ENCODE measurements at places on chromosomes 1 and 21.

DNA sequence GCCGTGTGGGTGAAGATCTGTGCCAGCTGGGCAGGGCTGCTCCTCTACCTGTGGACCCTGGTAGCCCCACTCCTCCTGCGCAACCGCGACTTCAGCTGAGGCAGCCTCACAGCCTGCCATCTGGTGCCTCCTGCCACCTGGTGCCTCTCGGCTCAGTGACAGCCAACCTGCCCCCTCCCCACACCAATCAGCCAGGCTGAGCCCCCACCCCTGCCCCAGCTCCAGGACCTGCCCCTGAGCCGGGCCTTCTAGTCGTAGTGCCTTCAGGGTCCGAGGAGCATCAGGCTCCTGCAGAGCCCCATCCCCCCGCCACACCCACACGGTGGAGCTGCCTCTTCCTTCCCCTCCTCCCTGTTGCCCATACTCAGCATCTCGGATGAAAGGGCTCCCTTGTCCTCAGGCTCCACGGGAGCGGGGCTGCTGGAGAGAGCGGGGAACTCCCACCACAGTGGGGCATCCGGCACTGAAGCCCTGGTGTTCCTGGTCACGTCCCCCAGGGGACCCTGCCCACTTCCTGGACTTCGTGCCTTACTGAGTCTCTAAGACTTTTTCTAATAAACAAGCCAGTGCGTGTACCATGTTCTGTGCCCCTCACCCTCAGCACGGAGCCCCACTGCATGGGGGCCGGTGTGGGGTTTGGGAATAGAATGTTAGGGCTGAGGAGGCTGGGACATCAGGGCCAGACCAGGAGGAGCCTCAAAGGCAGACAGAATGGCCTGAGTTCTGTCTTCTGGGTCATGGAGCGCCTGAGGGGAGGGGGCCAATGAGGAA is 21.3 kb downstream of the SERINC2 start:
- no peak for DNase-seq

DNA sequence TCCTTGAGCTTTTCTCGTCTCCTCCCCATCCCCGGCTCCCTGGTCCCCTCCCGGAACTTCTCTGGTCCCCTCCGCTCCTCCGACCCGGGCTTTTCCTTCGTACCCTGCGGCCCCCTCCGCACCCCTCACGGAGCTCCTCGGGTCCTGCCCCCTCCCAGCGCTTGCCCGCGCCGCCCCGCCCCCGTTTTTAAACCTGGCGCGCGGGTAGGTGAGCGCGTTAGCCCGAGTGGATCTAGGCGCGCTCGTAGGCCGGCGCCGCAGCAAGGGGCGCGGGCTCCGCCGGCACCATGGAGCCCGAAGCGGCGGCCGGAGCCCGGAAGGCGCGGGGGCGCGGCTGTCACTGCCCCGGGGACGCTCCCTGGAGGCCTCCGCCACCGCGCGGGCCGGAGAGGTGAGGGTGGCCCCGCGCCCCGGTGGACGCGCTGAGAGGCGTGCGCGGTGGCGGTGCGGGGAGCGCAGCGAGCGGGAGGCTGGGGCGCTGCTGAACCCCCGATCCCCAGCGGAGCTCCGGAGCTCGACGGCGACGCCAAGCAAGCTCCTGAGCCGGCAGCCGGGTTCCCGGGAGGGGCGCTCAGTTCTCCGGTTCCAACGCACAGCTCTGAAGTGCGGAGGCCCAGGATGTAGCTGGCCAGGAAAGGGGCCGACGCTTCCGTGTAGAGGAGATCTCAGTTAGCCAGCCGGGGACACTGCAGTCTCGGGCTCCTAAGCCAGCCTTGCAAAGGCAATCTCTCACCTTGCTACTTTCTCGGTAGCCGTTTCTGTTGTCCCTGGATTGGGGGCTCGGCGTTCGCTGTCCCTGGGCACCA is at the start of gene RIPPLY3:
Gene RIPPLY3 (plus strand): TSS at position 217 of the 806 bp plus-strand sequence. CDS start 71 bp downstream, at position 288.
- peak; percentile 28 for DNase-seq

GRCh38 chr1:92298213-92298572 is 594 bp downstream of the GLMN start:
- no peak for DNase-seq

GRCh38 chr21:29130270-29130969 is at the start of gene MAP3K7CL:
Gene MAP3K7CL, plus strand, starts transcription at chr21:29130644. Its CDS starts 2,701 bp downstream, at chr21:29133345.
- peak; percentile 100 for DNase-seq

- peak; percentile 87 for DNase-seq
Observed at GRCh38 chr1:160256396-160257046, 5.8 kb downstream of the DCAF8 start.

DNA sequence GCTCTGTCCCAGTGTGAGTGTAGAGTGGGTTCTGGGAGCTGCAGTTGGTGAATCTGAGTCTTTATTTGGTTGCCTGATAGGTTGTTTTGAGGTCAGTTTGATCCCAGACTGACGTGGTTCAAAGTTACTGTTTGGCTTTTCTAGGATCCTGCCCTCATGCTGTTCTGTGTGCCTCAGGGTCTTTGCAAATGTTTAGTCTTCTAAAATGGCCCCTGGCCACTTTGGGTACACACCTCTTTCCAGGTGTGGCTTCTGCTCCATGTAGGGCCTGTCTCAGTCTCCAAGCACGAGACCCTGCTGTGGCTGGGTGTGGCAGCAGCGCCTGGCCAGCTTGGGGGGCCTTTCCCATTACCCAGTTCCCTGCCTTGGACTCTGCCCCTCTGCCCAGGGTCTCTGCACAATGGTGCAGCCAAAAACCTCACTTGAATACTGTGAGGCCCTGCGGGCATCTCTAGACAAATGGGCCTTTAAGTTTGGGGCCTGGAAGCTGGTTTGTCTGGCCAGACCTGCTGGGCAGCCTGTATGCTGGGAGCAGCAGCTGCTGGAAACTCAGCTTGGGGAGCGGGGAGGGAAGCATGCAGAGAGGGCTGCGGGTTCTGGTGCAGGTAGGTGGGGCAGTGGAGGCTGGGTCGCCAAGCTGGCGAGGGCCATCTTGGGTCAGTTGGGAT is 5.6 kb downstream of the PTPRF start:
- no peak for DNase-seq

DNA sequence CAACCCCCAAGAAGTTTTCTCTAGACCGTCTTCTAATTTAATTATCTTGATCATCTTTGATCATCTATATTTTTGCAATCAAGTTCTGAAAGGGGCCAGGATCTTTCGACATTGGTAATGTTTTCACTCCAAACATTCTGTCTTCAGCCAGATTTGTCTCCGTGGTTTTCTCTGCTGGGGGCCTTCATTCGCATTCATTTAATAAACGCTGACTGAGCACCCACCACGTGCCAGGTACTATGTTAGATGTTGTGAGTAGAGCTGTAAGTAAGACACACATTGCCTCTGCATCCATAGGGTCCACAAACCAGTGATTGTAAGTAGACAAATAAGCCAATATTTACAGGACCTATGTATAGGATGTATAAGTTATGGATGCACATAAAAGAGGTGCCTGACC is 134.5 kb upstream of the MROH9 start:
- no peak for DNase-seq

GRCh38 chr21:21631961-21632360 is 633.8 kb downstream of the NCAM2 start:
- DNase-seq: no peak

DNA sequence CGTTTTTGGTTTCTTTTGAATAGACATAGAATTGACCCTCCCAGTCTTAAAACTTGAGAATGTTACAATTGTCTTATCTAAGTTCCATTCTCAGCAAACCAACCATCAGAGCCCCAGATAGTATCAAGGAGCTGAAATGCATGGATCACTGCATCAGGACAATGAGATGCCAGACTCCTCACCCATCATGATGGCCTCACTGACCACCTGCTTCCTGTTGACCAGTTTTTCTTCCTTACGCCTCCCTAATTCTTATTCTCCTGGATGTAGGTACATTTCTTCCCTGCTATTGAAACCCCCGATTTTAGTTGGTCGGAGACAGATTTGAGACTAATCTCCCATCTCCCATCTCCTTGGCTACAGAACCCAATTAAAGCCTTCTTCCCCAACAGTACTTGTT is 17.7 kb downstream of the MATN1 start:
- no peak for DNase-seq

DNA sequence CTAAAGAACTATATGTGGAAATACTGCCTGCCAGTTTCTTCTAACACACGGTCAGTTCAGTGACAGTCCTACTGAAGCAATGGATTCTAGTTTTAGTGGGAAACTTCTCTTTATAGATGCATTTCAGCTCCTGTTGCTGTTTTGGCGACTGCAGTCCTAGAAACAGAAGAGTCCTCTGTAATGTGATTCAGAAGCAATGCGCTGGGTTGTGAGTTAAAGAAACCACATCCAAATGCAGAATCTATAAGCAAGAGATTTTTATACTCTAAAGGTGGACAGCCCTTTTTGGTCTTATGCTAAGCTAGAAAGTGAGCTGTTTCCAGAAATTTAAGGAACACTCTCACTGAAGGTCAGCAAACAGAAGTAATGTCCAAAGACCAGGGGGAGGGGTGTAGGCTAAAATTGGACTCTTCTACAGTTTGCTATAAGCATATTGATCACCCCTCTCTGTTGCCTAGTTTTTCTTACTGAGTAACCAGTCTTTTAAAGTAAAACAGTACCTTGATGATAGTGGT is 30.8 kb downstream of the DUSP10 start:
- DNase-seq: no peak

DNA sequence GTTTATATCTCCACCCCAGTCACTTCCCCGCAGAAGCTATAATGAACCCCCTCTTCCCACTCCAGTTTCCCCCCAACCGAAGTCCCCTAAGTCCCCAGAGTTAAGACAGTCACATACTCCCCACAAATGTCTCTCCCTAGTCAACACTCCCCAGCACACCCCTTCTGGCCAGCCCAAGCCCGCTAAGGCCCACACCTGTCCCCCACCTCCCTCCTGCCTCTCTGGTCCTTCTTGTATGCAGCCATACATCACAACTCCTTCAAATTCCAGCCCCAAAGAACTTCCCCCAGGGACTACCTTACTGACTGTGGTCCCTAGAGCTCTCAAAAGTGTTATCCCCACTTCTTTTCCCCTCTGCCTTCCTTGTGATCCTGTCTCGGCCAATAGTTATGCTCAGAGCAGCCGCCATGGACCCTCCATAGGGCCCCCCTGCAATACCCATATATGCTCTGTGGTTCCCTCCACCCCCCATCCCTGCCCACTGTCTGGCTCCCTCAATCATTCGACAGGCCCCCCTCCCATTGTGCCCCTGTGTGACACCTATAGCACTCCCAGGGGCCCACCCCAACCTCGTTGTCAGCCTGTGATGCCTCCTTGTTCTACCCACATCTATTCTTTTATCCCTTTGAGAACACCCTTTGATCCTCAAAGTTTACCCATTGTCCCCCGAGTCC is 2.2 kb downstream of the NSUN4 start:
- no peak for DNase-seq

- peak; percentile 64 for DNase-seq
Observed at GRCh38 chr1:245313576-245313975, 158.8 kb downstream of the KIF26B start.

DNA sequence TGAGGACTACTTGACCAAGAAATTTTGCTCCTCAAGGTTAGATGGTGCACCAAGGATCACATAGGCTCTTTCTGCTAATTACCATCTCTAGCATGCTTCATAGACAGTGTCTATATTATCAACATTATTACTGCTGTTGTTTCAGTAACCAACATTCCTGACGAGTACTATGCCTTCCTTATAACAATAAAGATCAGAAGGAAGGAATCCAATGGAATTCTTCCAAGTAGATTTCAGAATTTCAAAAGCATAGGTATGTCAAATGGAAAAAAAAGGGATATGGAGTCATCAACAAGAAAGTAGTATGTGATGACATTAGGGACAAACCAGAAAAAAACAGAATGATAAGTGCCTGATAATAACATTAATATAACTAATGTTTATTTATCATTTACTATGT is 39.6 kb upstream of the LPGAT1 start:
- DNase-seq: no peak

- DNase-seq: no peak
Observed at GRCh38 chr1:152145769-152146168, 13.3 kb downstream of the RPTN start.

DNA sequence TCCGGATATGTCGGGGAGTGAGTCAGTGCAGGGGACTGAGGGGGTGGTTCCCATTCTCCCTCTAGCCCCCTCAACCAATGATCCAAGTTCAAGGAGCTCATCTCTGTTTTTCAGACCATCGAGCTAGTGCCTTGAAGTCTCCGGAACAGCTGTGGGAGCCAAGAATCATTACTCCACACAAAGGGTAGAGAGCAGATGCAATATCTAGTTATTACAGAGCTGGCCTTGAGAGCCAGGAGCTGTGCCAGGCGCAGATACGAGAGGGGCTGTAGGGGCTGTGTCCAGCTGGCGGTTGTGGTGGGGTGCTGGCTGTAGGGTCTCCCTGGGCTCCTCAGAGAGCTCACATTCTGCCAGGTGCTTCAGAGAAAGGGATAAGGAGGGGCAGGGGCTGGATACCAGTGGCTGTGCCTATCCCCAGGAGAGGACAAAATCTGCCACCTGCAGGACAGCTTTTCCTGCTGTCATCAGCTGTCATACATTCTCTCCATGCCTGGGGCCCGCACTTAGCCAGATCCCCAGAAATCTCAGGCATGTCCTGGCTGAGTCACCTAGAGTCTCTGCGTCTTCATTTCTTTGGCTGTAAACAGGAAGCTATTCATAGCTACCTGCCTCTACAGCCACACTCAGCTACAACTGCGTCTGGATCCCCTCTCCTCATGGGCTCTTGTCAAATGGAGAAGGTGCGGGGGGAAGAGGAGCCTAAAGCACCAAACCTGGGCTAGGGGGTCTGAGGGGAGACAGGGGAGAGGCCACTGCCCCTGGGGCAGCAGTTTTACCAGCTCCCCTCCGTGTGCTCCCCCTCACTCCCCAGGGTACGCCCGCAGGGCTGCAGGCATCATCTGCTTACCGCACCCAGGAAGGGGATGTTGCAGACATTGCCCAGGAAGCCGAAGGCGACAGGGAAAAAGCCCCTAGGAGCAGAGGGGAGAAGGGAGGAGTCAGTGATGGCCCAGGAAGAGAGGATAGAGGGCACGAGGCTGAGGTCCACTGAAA is 2.4 kb upstream of the KISS1 start:
- DNase-seq: peak; percentile 82

- DNase-seq: no peak
Observed at GRCh38 chr1:170808216-170808885, 127.0 kb upstream of the MROH9 start.

Measured in fibroblast of skin of right quadriceps (primary cell).